NCI-H2107 (cell line): ENCODE measurements at places on chromosomes 2 and 18.

DNA sequence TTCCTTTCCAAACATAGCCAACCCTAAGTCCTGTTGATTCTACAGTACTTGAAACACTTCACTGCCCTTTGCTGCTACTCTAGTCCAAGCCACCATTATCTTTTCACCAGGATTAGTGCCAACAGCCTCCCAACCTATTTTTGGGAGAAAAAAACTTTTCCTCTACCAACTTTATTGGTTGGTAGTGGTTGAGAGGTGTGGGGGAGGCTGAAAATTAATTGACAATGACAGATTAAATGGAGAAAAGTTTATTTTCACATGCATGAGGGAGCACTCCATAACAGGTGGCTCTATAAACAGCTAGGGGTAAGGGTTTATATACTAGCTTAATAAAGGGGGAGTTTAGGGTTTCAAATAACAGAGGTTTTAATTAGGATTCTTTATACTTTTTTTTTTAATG, 37.8 kb upstream of the ITPRID2 start:
- no peak for DNase-seq

- no peak for DNase-seq
Measured at GRCh38 chr2:16773080-16773713, 107.6 kb upstream of the CYRIA start.

- DNase-seq: no peak
Measured at GRCh38 chr2:142270291-142270690, 139.5 kb upstream of the LRP1B start.

- DNase-seq: no peak
Measured at GRCh38 chr2:157922336-157922735, 46.2 kb upstream of the ACVR1 start.

GRCh38 chr2:232942831-232943230, 70.2 kb downstream of the NGEF start:
- DNase-seq: no peak

DNA sequence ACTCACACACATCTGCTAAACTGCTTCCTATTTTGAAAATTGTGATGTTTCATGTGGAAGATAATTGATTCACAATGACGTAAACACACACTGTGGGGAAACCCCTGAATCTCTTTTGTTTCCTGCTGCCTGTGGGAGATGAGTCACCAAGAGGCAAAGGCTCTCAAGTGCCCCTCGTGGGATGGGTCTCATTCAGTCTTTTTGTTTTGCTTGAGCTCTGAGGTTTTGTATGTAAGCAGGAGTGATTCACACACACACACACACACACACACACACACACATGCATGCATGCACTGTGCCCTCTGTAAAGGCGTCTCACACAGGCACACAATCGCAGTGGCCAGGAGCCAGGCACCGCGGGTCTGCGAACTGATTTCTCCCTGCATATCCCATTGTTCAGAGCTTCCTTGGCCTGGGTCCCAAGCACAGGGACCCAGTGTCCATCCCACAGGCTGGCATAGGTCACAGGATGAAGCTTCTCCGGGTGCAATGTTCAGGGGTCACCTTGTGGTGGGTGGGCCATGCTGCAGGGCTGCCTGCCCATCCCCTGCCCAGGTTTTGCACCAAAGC, 12.1 kb upstream of the ARHGEF4 start:
- DNase-seq: peak; percentile 64

GRCh38 chr2:105848367-105848766, 103.7 kb downstream of the NCK2 start:
- DNase-seq: no peak

DNA sequence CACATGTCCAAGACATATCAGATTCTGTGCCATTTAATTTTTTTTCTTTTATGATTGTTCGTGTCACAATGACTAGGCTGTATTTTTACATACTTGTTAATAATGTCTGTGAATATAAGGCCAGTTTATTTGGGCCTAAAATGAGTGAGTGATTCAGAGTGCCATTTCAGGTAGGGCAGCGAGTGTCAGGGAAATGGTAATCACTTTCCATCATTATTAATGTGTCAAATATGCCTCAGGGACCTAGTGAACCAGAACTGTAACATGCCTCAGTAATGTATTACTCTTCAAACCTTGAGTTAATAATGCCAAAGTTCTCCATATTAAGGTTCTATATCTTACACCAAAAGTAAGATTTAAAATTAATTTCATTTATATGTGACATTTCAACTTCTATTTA, 8.6 kb downstream of the FAM171B start:
- no peak for DNase-seq

DNA sequence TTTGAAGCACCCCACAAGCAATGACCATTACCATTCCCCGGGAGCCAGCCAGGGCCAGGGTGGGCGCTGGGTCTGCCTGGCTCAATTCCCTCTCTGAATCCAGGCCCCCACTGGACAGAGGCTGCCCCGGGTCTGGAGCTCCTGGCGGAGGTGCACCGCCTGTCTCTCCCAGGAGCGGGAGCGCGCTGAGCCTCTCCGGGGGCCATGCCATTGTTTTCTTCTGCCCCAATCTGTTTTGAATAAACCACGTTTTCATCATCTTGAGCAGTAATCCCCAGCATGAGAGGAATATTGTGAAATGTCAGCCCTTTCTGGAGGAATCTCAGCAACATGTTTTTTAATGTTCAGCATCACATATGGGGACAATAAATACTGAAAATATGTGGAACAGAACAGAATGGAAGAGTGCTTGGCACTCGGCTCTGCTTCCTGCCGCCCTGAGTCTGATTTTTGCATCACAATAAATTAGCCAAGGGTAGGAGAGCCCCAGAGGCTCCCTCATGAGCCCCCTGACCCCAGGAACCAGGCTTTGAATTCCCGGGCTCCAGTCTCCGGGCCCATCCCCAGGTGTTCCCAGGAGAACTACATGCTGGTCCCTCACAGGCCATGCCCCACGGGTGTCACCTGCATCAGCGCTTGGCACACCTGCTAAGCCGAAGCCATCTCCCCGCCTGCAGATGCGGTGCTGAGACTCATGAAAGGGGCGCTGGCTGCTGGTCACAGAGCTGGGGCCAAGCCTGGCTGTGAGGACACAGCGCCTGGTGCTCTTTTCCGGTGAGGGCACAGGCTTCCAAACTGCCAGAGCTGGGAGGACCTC, 88.8 kb downstream of the INHBB start:
- no peak for DNase-seq

- DNase-seq: no peak
Measured at GRCh38 chr2:71801556-71801955, 346.1 kb downstream of the CYP26B1 start.

DNA sequence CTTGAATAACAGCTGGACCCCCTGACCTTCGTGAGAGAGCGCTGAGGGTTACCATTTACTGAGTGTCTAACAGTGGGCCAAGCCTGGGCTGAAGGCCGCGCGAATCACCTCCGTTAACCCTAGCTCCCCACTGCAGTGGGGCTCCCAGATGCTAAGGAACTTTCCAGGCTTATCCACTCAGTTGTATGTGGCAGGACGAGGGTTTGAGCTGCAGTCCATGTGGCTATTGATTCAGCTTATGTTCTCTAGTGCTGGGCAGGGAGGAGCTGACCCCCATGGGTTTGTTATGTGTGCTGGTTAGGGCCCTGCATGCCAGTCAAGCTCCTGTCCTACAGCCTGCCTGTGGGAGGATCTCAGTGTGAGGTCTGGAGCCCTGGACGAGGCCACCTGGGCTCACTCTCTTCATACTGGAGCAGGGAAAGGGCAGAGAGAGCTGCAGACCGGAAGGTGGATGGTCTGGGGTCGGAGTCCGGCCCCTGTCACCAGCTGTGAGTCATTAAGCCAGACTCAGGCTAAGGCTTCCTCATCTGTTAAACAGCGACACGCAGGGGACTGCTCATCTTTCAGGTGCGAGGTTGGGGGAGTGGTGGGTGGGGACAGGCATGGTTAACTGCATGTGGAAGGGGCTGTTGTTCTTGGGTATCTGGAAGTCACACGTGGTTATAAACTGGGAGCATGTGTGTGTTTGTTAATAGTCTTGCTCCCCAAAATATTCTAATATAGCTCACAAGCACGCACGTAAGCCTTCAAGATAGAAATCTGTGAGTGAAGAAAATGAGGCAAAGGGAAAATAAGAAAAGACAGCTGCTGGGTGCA, 6.6 kb downstream of the PSD4 start:
- no peak for DNase-seq

- DNase-seq: no peak
Measured at GRCh38 chr2:164802095-164802707, 39.4 kb downstream of the COBLL1 start.

DNA sequence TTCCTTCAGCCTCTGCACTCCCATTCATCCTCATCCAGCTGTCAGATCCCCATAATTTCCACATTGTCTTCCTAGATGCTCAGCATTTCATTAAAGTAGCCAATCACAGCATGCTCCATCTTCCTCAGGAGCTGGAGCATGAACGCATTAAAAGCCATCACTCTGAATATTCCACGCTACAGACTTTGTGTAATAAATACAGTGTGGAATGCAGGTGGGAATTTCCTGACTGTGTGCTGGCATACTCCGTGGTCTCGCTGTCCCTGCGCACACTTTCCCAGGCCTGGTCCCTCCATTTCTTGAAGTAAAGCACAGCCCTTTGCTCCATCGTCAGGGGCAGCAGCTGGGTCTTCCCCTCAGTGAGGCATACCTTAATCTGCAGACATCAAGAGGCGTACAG, 123.7 kb upstream of the NCK2 start:
- no peak for DNase-seq

DNA sequence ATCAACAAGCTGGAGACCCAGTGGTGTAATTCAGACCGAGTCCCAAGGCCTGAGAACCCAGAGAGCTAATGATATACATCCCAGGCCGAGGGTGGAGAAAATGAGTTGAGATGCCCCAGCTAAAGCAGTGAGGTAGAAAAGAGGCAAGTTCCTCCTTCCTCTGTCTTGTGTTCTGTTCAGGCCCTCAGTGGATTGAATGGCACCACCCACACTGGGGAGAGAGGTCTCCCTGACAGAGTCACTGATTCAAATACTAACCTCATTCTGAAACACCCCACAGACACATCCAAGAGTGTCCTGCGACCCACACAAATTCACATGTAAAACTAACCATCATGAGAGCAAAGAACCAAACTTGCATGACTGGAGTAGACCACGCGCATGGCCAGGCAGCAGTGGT, 215.3 kb downstream of the ANAPC1 start:
- DNase-seq: no peak

GRCh38 chr2:147351784-147352183, 493.0 kb upstream of the ACVR2A start:
- no peak for DNase-seq

DNA sequence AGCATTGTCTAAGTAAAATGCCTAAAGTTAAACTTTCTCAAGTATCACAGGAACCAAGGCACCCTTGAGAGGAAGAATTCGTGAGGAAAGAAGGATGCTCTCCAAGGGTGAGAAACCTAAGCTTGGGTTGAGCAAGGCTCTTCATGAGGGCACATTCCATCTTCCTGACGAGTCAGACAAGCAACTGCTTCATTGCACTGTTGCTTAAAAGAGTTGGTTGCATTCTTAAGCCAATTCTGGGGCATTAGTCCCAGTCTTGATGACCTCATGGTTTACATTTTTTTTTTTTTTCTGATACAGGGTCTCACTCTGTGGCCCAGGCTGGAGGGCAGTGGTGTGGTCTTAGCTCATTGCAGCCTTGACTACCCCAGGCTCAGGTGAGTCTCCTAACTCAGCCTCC, 237.5 kb downstream of the ACTR3 start:
- no peak for DNase-seq

- DNase-seq: no peak
Measured at GRCh38 chr18:14093307-14093915, 38.8 kb downstream of the ZNF519 start.

- DNase-seq: no peak
Measured at GRCh38 chr2:144330951-144331673, 188.8 kb downstream of the ZEB2 start.

DNA sequence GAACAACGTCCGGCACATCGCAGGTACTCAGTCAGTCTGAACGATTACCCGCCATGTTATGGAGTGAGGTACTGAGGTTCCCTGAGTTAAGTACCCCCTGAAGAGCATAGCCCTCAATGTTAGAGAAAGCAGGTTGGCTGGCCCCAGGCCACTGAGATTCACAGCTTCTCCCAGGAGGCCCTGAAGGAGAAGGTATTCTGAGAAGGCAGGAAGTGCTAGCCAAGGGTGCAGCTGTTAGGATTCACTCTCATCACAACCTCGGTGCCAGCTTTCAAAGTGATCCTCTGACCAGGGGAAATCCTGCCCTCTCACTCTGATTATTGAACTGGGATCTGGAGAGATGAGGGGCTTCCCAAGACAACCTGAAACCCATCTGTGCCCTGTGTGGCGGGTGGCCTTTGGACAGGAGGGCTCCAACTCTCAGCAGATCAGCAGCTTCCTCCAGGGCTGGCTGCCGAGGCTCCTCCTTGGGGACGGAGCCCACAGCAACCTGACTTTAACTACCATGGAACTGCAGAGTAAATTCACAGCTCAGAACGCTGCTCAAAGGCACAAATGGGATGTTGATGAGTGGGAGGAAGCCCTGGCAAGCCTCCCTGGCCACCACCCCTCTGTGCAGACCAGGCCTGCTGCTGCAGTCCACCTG, 7.8 kb downstream of the EHD3 start:
- DNase-seq: no peak

DNA sequence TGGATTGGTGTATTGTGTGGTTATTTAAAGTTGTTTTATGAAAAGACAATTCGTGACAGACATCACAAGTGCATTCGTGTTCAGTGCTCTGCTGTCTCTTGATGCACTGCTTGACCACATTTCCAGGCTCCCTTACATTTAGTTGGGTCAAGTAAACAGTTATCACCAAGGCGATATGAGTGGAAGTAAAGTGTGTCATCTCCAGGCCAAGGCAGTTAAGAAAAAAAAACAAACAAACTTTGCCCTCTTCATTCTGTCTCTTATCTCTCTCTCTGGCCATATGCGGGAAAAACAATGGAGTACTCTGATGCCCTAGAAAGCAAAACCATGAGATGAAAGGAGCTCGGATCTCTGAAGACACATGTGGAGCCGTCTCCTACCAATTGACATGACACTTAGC, 131.1 kb downstream of the DSEL start:
- no peak for DNase-seq

- DNase-seq: no peak
Measured at GRCh38 chr2:181807526-181807925, 84.0 kb upstream of the ITPRID2 start.

GRCh38 chr2:226766352-226767055, 33.1 kb downstream of the IRS1 start:
- DNase-seq: no peak

GRCh38 chr2:120261387-120262006, 8.8 kb downstream of the RALB start:
- DNase-seq: no peak

DNA sequence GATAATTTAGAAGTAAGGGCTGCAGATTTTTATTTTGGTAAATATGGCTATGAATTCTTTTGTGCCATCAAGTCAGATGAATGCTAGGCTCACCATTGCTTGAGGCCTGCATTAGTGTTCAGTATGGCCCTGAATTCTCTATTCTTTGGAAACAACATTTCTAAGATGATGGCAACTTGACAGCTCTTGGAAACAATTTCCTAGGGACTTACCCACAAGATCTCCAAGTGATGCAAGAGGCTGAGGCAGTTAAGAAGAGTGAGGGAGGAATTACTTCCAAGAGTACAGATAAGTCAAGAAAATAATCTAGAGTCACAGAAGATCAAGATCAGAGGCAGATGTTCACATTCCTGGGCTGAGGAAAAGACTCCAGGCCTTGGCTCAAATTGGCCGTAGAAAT, 129.1 kb downstream of the NRP2 start:
- no peak for DNase-seq

- DNase-seq: no peak
Measured at GRCh38 chr18:2303517-2304238, 267.6 kb downstream of the METTL4 start.

- DNase-seq: no peak
Measured at GRCh38 chr2:3672861-3673678, 15.1 kb downstream of the ALLC start.
